ENCODE measurements at places on chromosomes 12 and 14.

- DNase-seq = no peak
These were observed 265.9 kb upstream of the PRICKLE1 start for GRCh38 chr12:42855362-42855950.

- DNase-seq = no peak
These were observed 179.2 kb upstream of the C14orf180 start for GRCh38 chr14:104400355-104400754.

GRCh38 chr12:78853231-78853630 is 11.3 kb upstream of the SYT1 start:
- no peak for DNase-seq

DNA sequence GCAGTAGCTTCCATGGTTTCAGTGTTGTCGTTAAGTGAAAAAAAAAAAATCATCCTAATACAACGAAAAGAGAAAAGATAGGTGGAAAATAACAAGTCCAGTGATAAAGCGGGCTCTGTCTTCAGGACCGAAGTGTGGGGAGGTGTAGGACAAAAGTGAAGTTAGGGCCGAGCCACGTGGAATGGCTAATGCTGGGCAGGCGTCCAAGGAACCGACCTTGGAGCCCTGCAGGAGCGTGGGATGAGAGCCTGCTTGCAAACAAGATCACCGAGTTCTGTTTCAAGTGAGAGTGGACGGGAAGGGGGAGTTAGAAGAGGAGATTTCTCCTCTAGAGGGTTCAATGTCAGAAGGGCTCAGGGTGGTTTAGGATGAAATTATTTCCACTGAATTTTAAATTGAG is 22.2 kb downstream of the A2ML1 start:
- no peak for DNase-seq

- DNase-seq = no peak
These were observed 58.5 kb upstream of the PPP4R3A start for GRCh38 chr14:91568626-91569025.

GRCh38 chr14:77459072-77459723 is 1.3 kb downstream of the AHSA1 start:
- DNase-seq = peak; percentile 39

- DNase-seq = no peak
These were observed 992 bp downstream of the CPSF2 start for GRCh38 chr14:92122761-92123160.

DNA sequence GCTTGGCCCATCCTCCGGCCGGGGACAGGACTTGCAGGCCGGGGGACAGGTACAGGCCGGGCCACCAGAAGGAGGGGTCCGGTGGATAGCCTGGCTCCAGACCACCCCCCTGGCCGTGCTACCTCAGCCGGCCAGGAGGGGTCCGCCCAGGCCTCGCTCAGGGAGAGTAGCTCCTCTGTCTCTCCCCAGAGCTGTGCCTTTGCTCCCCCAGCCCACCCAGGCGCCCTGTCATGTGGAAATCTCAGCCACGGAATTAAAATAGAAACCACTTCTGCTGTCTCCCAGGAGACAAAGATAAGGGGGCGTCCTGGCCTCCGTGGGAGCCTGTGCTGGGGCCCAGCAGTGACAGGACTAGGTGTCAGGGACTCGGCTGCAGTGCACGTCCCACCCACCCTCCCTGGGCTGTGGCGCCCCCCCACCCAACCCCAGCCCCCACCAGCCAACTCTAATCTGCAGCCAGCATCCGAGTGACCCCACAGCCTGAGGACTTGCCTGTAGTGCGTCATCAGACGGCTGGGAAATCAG is 3.3 kb upstream of the CRIP2 start:
- DNase-seq = no peak

GRCh38 chr12:106566771-106567170 is 16.0 kb upstream of the RFX4 start:
- DNase-seq = no peak

DNA sequence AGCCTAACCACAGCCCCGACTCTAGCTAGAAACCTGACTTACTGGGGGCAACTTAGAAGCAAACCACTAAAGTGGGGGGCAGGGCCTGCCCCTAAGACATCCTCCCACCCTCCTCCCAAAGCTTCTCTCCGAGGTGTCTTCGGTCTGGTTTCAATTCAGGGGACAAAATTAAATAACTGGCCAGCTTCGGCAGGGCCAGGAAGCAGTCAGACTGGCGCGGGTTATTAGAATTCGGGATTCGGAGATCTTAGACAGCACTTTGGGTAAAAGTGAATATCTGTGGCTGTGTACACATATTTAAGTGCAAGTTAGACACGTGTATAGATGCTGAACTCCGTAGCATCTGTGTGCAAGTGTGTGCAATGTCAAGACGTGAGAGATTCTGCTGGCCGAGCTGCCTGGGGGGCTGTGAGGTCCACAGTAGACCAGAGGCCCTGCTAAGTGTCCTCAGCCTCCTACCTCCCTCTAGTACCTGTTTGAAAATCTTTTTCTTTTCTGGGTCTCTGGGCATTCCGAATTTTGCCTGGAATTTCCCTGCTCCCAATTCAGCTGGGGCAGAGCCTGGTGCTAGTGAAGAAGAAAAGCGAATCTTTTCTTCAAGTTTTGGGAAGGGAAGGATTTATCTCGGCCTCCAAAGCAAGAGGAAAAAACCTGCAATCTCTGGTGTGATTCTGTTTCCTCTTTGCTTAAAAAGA is 4.0 kb upstream of the HOXC10 start:
- DNase-seq = no peak

DNA sequence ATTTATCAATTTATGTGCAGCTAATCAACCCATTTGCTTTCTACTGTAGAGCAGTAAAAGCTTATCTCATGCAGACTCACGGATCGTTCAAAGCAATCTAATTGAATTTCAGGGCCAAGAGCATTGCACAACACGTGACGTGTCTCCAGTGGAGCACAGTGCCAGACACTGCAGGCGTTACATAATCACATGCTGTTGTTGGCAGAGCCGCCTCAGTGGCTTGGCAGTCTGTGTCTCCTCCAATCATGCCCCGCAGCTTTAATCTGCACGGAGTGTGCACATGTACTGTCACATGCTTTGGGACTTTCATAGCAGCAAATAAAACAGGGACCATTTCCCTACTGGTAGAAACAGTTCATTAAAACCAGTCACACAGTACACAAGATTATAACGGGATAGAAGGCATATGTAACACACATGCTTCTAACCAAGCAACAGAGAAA is 309.3 kb downstream of the ITPR2 start:
- peak; percentile 56 for DNase-seq

DNA sequence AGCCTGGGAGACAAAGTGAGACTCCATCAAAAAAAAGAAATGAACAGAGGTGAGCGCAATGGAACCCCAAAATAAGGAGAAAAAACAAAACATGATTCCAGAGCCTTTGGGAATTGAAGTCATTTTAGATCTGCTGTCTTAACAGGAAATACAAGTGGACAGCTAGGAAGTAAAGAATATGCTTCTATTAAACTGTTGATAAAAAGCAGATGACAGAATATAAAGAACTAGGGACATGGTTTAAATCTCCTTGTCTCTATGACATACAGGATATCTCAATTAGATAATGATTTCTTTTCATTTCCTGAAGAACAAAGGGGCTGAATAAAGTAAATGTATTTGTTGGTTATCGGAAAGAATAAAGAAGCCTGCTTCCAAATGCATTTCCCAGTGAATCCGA is 49.3 kb upstream of the ETV6 start:
- DNase-seq = no peak

DNA sequence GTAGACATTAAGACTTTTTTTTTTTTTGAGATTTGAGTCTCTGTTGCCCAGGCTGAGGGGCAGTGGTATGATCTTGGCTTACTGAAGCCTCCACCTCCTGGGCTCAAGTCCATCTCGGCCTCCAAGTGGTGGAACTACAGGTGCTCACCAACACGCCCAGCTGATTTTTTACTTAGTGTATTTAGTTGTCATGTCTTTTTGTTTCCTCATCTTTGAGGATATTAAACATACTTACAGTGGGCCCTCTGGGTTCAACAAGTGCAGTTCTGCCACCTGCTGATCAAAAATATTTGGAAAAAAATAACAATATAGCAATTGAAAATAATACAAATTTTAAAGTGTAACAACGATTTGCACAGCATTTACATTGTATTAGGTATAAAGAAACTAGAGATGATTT is 4.4 kb upstream of the B4GALNT1 start:
- DNase-seq = no peak

- DNase-seq = no peak
These were observed 96.9 kb downstream of the VRK1 start for GRCh38 chr14:96893966-96894622.

DNA sequence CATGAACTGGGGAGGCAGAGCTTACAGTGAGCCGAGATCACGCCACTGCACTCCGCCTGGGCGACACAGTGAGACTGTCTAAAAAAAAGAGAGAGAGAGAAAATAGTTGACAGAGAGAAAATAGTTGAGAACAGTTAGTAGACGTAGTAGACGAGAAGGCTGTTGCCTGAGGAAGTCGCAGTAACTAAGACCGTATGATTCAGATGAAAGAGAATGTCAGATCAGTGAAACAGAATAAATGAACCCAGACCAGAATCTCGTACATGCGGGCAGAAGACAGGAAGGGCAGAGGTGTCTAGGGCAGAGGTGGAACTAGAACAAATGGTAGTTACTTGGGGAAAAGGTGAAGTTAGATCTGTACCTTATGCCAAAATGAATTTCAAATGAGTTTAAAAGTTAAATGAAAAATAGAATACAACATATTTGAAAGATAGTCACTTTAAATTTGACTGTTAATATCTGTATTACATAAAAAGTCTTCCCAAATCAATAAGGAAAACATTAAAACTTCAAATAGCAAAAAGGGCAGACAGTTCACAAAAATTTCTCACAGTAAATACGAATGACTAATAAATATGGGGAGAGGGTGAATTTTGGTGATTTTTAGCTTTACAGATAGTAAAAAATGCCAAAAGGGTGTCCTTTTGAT is 17.7 kb downstream of the MDM2 start:
- no peak for DNase-seq

DNA sequence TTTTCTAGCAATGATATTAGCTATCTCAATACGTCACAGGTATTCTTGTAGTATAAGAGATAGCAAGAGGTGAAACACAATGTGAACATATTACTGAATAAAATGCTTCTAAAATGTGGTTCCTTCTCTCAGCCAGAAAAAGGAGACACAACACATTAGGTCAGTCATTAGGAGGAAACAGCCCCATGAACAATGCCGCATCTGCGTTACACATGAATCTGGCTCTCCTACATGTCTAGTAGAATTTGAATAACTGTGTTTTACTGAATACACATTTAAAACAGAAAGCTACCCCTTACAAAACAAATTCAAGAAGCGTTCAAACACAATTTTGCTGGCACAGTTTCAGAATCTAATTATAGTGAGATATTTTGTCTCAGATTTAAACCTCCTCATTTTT is 51.6 kb downstream of the EFCAB11 start:
- DNase-seq = no peak

- DNase-seq = no peak
These were observed 1.2 kb downstream of the PELI2 start for GRCh38 chr14:56119201-56119981.

- DNase-seq = no peak
These were observed 61.5 kb downstream of the SPATS2 start for GRCh38 chr12:49428793-49429192.

GRCh38 chr12:122117979-122118378 is 39.4 kb downstream of the MLXIP start:
- no peak for DNase-seq

GRCh38 chr14:95523815-95524448 is 7.5 kb upstream of the SYNE3 start:
- peak; percentile 56 for DNase-seq

DNA sequence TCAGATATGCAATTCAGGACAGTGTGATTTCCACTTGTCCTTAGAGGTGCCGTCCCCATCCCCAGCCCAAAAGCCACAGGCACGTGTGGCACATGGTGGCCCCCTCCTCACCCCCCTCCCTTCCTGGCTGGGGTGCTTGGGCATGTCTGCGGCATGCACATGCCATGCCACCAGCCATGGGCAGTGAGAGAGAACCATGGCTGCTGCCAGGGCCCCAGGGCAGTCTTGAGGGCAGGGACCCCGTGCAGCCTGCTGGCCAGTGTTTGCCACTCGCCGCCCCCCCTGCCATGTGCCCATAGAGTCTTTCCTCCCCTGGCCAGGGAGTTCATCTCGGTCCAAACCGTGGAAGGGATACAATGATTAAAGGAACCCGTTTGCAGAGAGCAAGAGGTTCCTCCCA is 41.5 kb downstream of the TNFAIP2 start:
- DNase-seq = no peak

GRCh38 chr12:108596854-108597558 is 878 bp downstream of the TMEM119 start:
- no peak for DNase-seq

GRCh38 chr12:95615749-95616148 is 64.5 kb upstream of the USP44 start:
- DNase-seq = no peak

- no peak for DNase-seq
These were observed 123.3 kb downstream of the SSPN start for GRCh38 chr12:26318661-26319068.

DNA sequence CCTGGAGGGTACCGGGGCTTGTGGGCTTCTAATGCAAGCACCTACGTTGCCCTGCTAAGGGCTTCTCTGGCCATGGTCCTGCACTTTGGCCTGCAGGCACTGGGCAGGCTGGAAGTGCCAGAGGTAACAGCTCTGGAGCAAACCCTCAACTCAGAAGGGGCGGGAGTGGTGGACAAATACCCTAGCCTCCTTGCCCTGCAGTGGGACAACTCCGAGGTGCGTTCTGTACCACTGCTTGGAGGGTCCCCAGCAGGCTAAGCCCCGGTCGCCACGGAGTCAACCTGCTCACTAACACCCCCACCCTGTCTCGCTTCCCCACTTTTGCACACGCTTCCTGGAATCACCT is 20.4 kb upstream of the BEGAIN start:
- no peak for DNase-seq

DNA sequence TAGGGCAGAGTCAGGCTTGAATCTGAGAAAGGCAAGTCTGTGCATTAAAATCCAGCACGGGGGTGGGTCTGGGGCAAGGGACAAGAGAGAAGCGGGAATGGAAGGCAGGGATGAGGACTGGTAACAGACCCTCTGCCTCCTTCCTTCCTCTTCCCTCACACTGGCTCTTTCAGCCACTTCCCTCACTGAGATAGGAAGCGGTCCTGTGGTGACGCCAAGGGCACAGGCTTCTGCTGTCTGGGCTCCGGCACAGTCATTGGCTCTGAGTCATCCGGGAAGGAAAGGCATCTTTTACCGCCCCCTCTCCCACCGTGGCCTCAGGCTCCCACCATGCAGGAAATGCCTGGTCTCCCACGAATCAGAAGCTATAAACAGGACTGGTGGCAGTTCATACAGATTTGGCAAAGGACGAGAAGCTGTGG is 70.2 kb downstream of the ETV6 start:
- DNase-seq = peak; percentile 62

GRCh38 chr12:80766897-80767296 is 50.2 kb downstream of the MYF5 start:
- DNase-seq = no peak

GRCh38 chr12:67356380-67356774 is 87.2 kb downstream of the CAND1 start:
- DNase-seq = no peak

GRCh38 chr14:34665785-34666435 is 36.0 kb upstream of the SNX6 start:
- DNase-seq = no peak

GRCh38 chr12:26680727-26681455 is 152.1 kb downstream of the ITPR2 start:
- no peak for DNase-seq

Data from CD4-positive, alpha-beta T cell treated with Interferon gamma for 1 hour (primary cell).